ENCODE measurements at places on chromosomes 2 and 18.

DNA sequence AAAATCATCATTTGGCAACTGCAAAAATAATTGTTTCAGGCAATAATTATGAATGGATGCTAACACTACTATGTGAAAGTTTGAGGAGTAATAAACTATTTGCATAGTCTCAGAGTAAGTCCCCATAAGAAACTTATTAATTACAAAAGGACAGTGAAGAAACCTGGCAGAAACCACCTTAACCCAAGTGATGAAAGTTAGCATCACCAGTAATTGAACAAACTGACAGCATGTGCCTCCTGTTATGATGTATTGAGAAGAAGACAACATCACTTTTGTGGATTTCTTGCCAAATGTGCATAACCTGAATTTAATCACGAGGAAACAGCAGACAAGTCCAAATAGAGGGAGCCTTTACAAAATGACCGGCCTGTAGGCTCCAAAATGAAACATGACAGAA is 183.3 kb upstream of the SP5 start:
- no peak for DNase-seq

DNA sequence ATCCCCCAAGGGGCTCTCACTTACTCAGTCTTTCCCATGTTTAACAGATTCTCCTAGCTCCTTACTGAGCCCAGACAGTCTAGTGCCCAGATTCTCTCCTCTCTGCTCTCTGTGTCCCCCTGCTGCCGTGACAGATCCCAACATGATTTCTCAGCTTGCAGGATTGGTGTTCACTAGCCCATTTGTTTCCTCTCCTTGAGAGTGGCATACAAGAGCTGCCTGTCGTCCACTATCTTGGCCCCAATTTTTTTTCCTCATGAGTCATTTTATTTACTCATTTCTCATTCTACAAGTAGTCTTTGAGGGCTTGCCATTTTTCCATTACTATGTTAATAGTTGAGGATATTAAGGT is 199.9 kb upstream of the FN1 start:
- no peak for DNase-seq

- DNase-seq = no peak
Observed at GRCh38 chr2:149877913-149878312, 290.3 kb upstream of the MMADHC start.

- DNase-seq = no peak
Observed at GRCh38 chr18:77037567-77037966, 95.0 kb downstream of the MBP start.

DNA sequence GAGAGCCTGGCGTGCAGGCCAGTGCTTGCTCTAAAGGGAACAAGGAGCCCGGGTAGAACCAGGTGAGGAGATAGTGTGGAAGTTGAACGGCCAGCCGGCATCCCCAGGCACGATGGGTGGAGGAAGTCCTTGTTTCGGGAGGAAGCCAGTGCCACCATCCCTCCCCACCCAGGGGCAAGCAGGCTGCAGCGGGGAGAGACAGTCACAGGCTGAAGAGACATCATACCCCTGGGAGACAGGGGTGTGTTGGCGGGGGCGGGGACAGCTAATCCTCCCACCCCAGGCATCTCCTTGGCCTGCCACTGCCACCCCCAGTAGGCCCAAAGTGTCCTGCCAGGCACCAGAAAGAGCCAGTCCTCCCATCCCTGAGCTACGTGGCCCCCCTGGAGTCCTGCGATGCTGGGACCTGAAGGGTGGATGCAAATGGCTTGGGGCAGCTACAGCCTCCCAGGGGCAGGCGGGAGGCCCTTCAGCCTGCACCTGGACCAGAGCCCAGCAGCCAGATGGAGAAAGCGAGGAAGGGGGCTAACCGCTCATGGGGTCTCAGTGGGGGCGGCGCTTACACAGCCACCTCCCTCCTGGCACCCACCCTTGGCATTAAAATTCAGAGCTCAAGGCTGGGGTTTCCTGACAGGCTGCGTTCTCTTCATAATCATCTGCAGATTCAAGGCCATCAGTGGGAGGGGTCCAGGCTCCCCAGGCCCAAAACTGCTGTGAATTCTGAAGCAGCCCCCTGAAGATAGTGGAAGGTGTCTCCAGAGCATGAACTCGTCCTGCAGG is 14.8 kb upstream of the GPR55 start:
- DNase-seq = no peak

GRCh38 chr2:77395011-77395410 is 127.2 kb downstream of the LRRTM4 start:
- DNase-seq = no peak

Measured in activated T-cell treated with anti-CD3 and anti-CD28 coated beads for 4 hours (primary cell).